ENCODE measurements at places on chromosomes 6 and 20. TPM values are rescaled to one million over a fixed set of nuclear protein-coding genes. Genes with fewer than 3 reads are reported as not detected.

Gene HDDC2
- total RNA-seq = 41.1 TPM

DNA sequence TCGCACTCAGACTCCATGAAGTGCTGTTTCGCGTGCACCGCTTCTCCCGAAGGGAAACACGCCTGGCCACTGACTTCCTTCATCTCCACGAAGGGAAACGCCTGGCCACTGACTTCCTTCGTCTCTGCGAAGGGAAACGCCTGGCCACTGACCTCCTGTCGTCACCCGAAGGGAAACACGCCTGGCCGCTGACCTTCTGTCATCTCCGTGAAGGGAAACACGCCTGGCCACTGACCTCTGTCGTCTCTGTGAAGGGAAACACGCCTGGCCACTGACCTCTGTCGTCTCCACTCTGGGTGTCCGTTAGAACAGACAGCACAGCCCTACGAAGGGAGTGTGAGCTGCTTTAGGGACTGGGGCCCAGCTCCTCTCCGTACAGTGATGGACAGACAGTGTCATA is 17.1 kb upstream of the ADRM1 start:
- no peak for DNase-seq

DNA sequence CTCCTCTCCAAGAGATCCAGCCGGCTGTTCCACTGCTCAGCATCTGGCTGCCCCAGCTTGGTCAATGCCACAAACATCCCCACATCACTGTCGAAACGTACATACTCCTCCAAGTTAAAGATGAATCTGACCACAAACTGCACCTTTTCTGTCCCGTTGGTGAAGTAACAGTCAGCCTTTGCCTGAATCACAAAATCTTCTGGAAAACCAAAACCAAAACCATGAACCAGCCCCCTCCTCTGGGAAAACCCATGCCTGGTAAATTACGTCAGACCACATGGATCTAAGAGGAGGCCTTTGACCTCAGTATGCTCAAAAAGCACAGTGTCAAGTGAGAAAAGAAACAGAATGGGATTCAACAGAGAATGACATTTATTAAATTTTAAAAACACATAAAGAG is 1.7 kb downstream of the HLA-DOB start:
- DNase-seq = no peak

GRCh38 chr6:69835414-69836179 is 30.8 kb upstream of the COL19A1 start:
- no peak for DNase-seq

GRCh38 chr6:53605543-53606235 is 59.9 kb downstream of the KLHL31 start:
- DNase-seq = no peak

GRCh38 chr20:9926007-9926406 is 87.1 kb upstream of the PAK5 start:
- no peak for DNase-seq

Measured in uterus (tissue), 4 donors.